ENCODE measurements at places on chromosomes 16 and 17.

DNA sequence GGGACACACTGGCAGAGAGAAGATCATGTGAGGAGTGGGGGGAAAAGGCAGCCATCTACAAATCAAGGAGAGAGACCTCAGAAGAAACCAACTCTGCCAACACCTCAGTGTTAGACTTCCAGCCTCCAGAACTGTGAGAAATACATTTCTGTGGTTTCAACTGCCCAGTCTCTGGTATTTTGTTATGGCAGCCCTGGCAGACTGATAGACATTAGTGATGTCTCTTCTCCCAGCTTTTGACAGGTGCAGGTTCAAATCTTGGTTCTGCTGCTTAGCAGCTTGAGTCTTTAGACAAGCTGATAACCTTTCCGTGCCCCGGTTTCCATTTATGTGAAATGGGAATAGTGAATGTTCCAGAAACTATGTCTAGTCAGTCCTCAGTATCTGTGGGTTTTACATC lies 199.5 kb downstream of the SNX29 start:
- DNase-seq, result no peak

DNA sequence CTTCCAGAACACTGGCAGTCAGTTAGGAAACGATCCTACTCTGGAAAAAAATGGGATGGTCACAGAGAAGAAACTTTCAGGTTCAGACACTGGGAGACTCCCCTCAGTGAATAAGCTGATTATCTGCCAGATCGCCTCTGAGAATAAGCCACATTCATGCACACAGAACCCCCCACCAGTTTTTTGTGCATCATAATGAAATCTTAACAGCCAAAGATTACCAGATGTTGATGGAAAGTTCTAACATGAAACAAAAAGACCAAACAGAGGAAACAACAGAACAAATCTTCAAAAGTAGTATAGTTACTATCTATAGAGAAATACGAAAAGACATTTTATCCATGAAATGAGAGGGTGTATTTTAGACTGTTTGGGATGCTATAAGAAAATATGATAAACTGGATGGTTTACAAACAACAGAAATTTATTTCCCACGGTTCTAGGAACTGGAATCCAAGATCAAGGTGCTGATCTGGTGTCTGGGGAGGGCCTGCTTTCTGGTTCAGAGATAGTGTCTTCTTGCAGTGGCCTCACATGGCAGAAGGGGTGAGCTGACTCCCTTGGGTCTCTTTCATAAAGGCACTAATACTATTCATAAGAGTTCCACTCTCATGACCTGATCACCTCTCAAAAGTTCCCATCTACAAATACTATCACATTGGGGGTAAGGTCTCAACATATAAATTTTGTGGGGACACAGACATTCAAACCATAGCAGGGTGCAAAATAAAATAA lies 8.0 kb upstream of the AMZ2 start:
- DNase-seq, result no peak

DNA sequence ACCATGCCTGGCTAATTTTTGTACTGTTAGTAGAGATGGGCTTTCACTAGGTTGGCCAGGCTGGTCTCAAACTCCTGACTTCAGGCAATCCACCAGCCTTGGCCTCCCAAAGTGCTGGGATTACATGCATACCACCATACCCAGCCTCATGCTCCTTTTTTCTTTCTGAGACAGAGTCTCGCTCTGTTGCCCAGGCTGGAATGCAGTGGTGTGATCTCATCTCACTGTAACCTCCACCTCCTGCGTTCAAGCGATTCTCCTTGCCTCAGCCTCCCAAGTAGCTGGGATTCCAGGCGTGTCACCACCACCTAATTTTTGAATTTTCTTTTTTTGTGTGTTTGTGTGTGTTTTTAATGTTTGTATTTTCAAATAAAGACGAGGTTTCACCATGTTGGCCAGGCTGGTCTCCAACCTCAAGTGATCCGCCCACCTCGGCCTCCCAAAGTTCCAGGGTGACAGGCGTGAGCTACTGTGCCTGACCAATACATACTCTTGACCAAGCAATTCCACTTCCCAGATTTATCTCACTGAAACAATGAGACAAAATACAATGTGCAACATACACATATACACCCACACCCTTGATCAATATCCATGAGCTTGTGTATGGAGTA lies 5.0 kb downstream of the GRB2 start:
- DNase-seq, result no peak

DNA sequence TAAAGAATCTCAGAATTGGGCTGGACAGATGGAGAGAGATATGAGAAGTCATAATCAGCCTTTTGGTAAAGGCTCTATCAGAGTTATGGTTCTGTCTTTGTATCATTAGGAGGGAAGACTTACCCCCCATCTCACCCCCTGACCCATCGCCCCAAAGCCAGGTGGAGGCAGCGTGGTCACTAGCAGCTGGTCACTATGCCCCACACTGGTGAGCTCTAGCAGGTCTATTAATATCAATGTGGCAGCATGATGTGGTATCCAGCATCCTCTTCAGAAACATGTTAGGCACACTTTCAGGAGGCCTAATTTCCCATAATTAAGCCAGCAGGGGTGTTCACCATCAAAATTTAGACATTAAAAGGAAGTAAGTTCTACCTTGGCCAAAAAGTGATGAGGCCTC lies 183.8 kb upstream of the COX10 start:
- DNase-seq, result no peak

DNA sequence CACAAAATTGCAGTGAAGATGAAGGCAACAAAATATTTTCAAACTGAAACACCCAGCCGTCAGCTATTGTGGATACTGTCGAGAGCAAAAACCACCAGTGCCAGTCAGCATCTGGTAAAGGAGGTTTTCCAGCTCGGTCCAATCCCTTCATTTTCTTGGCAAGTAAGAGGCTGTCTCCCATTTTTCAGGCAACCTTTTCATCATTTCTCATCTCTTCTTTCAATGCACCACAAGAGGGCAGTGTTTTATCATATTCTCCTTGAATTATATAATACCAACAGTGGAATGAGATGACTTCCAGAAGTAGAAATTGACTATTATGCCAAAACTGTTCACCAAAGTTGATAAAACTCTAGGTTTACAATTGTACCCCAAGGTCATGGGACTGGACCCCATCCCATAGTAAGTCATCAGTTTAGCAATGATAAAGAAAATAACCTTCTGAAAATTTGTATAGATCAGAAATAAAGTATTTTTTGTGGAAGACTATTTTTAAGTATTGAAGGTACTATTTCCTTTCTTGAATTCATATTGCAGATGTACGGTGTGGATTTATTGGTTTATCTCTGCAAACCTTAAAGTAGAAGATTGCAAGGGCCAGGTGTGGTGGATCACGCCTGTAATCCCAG lies 16.8 kb downstream of the NQO1 start:
- DNase-seq, result no peak

- peak; percentile 5 for DNase-seq
Observed at GRCh38 chr17:18362698-18363100, 651 bp downstream of the SHMT1 start.

DNA sequence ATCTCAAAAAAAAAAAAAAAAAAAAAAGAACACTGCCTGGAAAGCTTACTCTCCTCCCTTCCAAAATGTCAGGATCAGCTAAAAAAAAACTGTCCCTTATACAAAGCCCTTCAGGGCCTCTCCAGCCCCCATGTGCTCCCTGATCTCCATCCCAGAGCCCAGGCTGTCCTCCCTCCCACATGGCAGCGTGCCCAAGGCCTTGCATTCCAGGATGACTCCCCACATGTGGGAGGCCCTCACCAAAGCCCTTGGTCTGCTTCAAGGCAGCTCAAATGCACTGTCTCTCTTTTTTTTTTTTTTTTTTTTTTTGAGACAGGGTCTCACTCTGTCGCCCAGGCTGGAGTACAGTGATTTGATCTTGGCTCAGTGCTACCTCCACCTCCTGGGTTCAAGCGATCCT lies 2.3 kb downstream of the FDXR start:
- no peak for DNase-seq

GRCh38 chr16:84559311-84559932 lies 55.0 kb upstream of the MEAK7 start:
- DNase-seq, result no peak

GRCh38 chr16:23917621-23918020 lies 81.8 kb downstream of the PRKCB start:
- no peak for DNase-seq

GRCh38 chr17:42683407-42684034 lies 1.2 kb downstream of the CNTNAP1 start:
- DNase-seq, result no peak

DNA sequence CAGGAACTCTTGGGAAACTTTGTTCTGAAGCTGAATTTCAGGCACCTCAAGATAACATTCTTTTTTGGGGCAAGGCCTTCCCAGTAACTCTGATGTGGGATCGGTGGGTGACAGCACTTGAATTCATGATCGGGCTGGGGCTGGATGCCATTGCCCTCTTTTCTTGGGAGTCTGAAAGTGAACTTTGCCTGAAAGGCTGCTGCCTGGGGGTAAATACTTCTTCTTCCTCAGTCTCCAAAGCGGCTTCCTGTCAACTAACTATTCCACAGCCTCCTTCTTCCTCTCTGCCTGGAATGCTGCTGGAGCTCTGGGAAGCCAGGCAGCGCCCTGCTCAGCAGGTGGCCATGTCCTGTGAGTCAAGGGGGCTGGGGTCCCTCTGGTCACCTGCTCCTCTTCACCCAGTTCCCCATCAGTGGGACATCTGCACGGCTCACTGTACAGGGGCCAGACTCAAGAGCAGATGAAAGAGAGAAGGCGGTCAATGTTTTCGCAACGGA lies 79.5 kb downstream of the WIPI1 start:
- no peak for DNase-seq

DNA sequence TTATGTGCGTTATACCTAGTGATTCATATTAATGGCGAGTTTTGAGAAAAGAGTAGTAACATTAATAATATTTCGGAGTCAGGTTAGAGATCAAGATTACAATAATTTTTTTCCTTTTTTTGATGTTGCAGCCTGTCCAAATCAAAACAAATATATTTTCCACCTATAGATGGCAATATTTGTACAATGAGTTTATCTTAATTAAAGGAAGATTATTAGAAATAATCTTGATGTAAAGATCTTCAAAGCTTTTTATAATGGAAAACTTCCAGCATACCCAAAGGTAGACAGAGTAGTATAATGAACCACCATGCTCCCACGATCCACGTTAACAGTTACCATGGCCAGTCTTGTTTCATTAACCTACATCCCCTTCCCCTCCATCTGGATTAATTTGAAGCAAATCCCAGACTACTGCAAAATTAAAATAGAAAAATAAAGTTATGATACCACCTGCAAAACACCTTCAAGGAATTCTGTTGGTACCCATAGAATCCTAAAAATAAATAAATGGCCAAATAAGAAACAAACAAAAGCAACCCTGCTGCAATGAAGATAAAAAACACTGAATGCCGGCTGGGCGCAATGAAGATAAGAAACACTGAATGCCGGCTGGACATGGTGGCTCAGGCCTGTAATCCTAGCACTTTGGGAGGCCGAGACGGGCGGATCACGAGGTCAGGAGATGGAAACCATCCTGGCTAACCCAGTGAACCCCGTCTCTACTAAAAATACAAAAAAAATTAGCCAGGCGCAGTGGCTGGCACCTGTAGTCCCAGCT lies 46.5 kb upstream of the GINS3 start:
- no peak for DNase-seq

DNA sequence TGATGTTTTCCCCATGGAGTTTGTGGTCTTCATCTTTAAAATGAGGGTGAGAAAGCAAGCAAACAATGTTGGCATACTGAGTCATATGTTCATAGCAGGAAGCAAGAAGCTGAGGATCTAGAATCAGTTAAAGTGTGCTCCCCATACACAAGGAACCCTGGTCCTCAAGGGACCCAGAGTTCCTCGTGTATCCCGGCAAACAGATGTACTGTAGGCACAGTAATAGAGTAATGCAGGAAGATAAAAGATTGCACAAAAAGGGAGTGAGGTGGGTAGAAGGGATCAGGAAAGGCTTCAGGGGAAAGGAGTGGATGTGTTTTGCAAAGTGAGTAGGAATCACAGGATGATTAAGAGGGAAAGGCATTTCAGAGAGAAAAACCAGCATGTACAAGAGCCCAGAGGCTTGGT lies 412.3 kb upstream of the CDH11 start:
- no peak for DNase-seq

DNA sequence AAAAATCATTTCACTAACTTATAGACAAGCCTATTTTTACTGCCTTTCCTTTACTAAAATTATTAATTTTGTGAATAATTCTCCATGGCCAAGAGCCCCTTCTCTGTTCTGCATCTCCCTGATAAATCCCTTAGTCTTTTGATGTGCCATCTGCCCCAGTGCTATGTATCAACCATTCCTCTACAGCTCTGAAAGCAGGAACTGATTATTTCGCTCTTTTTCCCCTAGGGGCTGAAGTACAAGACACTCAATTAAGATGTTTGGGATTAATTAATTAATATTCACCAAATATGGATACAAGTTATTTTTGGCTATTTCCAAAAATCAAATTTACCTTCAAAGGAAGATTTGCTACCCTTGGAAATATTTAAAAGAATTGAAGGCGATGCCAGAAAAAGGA lies 26.6 kb downstream of the SSH2 start:
- DNase-seq, result no peak

- DNase-seq, result peak; percentile 66
Observed at GRCh38 chr16:525520-526180, 1.9 kb upstream of the CAPN15 start.

- no peak for DNase-seq
Observed at GRCh38 chr17:42345396-42346073, 42.7 kb downstream of the STAT3 start.

DNA sequence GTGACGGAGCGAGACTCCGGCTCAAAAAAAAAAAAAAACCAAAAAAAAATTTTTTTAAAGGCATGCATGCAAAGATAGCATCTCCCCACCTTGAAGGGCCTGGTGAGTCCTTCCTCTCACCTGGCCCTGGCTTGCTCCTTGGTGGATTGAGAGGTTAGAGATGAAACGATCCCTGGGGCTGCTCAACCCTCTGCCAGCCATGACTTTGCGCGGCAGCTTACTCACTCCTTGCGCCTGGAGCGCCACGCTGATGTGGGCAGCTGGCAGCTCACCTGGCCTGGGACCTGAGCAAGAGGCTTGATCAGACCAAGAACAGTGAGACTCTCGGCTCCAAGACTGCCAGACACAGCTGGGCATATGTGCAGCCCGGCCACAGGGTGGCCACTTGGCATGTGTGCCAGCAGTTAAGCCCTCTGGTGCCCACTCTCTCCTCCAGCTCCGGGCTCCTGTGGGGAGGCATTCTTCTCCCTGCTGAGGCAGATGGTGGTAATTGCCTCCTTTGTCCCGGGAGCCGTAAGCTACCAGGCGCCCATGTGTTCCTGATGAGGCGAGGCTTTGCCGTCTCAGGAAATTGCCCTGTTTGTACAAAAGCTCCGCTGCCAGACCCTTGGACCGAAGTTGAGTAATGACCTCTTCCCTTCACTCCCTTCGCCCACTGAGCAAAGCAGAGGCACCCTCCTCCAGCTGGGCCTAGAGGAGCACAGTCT lies 5.1 kb upstream of the EVPL start:
- no peak for DNase-seq

- no peak for DNase-seq
Observed at GRCh38 chr16:75506574-75506973, 11.3 kb upstream of the CHST6 start.
